ENCODE measurements at places on chromosomes 3 and 15. TPM values are rescaled to one million over a fixed set of nuclear protein-coding genes. Genes with fewer than 3 reads are reported as not detected.

DNA sequence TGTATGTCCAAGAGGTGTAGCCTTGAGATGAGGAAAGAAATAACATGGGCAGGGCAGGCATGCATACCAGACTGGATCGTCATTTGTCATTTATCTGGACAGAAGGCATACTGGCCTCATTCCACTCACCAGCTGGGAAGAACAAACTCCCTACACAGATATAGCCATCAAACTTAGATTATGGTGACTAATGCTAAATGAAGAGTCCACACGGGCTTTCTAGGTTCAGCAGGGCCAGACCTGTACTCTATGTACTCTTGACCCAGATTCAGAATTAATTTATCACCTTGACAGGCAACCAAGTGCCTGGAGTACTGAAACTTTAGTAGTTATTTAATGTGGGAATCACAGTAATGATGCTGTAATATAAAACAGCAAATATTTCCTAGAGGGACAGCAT, 164.3 kb upstream of the IL12A start:
- no peak for DNase-seq

DNA sequence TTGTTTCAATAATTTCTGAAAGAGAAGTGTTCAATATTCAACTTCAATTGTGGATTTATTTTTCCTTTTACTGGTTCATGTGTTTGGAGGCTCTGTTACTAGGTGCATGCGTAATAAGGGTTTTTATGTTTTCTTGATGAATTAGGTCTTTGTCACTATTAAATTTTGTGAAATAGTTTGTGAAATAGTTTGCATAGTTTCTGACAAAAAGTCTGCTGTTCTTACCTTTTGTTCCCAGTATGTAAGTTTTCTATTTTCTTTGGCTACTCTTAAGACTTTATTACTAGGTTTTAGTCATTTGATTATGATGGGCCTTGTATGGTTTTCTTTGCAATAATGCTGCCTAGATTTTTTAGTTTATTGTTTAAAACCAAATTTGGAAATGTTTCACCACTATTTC, 38.0 kb downstream of the MEF2A start:
- DNase-seq: no peak

The PP2D1 gene
- total RNA-seq: not detected

The IMPG2 gene
- total RNA-seq: 0.45 TPM

The PCOLCE2 gene
- not detected for total RNA-seq

- DNase-seq: no peak
These were observed 84.8 kb downstream of the CPN2 start for GRCh38 chr3:194265996-194266964.

The ISLR2 gene
- not detected for total RNA-seq

The FGD5 gene
- total RNA-seq: not detected

DNA sequence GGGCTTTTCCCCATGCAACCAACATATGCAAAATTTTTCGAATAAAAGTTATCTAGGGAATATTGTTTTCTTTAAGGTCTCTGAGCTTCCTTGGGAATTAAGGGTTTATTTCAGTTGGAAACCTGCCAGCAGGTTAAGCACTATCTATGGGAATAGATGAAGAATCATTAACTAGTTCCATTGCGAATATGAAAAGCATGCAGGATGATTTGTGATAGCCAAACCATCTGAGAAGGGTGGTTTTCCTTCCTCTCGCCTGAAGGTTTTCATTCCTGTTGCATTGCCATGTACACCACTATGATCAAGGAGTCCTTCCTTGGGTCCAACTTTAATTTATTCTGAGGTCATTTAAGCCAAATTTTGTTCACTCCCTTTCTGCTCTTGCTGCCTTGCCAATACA, 184.9 kb downstream of the NR2F2 start:
- DNase-seq: no peak

The EOGT gene
- total RNA-seq: 18.1 TPM

The GCNT3 gene
- total RNA-seq: not detected

The SCAANT1 gene
- not detected for total RNA-seq

The SLC28A2 gene
- total RNA-seq: not detected

GRCh38 chr3:10365791-10366190, 44.9 kb upstream of the SEC13 start:
- no peak for DNase-seq

DNA sequence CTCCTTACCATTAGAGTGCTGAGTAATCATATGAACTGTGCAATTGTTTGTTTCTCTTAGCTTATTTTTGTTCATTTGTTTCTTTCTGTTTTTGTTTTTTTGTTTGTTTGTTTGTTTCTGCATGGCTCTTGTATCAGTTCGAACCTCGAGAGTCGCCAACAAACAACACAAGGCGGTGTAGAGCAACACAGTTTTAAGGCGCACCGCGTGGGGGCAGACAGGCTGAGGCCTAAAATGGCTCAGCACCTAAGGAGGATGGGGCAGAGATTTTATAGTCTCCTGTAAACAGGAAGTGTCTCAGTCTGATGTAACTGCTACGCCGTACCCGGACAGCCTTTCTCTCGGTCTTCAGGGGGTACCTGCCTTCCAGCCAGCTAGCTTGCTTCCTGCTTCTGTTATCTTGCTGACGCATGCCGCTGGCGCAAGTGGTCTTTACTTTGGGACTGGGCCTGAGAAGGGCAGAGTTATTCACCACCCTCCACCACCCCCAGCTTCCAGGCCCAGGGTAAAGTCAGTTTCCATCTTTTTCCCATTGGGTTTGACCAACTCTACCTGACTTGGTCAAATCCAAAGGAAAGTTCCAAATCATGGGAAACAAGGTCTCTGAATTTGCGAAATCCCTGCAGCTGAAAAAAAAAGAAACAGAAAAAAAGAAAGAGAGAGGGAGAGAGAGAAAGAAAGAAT, 25.8 kb upstream of the MFGE8 start:
- no peak for DNase-seq

DNA sequence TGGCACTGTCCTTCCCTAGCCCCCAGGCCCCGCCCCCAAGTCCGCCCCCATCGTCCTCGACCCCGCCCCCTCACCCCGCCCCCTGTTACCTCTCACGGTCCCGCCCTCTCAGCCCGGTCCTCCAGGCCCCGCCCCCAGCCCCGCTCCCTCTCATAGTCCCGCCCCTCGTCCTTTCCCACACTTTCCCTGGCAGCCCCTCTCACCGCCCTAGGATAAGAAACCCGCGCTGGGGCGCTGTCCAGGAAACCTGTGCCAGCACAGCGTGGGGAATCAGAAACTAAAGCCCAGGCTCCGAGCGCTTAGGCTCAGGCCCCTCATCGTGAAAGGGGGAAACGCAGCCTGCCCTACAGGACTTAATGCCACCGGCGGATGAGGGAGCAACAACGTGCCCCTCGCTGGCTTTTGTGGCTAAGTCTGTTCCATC, 20.9 kb downstream of the TRPM1 start:
- DNase-seq: no peak

DNA sequence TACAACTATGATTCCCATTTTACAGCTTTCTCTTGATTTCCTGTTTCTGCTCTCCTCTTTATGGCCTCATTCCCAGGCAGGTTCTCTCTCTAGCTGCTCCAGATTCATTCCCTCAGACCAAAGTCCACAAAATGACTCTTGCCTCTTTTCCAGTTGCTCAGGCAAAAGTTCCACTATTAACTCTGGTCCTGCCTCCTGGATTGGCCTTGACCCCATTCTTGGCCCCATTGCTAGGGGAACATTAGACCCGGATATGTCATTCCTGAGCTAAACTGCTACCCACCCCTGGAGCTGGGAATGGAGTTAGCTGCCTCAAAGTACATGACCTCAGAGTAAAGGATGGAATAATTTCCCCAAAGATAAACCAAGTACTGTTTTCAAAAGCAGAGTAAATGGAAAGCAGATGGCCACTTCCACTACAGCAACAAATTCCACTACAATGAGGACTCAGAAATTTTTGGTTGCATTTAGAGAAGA, 73.0 kb upstream of the GAP43 start:
- DNase-seq: no peak

DNA sequence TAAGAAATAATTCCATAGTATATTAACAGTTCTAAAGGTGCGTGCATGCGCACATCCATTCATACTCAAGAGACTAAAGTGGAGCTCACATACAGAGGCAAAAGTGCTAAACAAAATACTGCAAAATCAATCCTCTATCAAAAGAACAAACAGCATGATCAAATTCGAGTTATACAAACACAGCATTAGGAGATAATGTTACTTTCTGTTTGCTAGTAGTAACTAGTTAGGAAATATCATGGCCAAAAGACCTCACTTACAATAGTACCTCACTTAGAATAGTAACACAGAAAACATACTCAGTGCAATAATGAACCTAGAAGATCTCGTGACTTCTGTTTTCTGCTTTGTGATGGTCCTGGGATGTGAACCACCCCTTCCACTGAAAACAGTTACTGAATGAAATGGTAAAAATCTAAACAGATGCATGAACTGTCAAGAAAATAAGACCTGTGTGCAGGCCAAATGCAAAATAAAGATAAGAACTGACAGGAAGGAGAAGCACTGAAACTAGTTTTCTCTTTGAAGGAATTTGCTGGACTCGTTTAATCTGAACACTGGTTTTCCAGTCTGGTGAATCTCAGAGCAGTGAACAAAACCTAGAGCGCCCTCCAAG, 20.9 kb upstream of the CEMIP start:
- no peak for DNase-seq

The LEKR1 gene
- total RNA-seq: 0.75 TPM

The DUOX2 gene
- not detected for total RNA-seq

The GOLGA6D gene
- not detected for total RNA-seq

- DNase-seq: no peak
These were observed 77.1 kb upstream of the MFGE8 start for GRCh38 chr15:88990185-88990679.

Measured in T-helper 17 cell (primary cell).